BE2C (cell line): ENCODE measurements at places on chromosomes 5 and 9.

- DNase-seq = no peak
These were observed 1099.2 kb downstream of the CDH18 start for GRCh38 chr5:18888821-18889220.

DNA sequence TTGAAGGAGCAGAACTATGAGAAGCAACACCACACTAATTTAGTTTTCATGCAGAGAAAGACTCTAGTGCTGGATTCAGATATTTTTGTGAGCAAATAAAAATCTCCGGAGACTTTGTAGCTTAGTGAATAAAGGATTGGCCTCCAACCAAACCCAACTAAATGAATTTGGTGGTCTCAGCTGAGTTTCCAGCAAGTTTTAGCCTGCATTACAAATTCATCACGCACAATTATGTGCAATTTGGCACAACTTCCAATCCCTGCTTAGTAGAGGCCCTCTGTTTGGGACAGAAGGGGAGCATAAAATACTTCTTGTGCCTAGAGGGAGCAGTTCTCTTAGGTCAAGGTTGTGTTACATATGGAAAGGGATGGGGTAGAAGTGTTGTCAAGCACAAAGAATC is 112.3 kb upstream of the ADAMTSL1 start:
- DNase-seq = no peak

DNA sequence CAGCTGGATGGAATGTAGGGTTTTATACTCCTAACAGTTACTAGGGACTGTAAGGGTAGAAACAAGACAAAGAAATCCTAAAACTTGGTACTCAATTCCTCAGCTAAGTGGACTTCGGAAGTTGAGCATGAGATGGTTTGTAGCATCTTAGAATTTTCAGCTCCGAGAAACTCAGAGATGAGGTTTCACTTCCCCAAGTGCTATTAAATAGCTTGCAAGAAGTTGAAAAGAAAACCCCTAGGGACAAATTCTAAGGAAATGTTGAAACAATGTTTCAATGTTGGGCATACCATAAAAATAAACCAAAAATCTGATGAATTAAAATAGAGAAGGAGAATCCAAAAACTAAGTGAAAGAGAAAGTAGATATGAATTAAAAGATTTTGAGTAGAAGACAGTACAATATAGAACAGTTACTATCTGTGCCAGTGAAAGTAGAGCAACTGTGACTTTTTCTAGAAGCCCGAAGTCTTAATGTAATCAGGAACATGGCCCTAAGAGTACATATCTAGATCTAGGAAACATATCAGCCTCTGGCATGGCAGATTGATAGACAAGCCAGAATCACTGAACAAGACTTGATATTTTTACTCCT is 308.6 kb upstream of the RGMB start:
- no peak for DNase-seq

DNA sequence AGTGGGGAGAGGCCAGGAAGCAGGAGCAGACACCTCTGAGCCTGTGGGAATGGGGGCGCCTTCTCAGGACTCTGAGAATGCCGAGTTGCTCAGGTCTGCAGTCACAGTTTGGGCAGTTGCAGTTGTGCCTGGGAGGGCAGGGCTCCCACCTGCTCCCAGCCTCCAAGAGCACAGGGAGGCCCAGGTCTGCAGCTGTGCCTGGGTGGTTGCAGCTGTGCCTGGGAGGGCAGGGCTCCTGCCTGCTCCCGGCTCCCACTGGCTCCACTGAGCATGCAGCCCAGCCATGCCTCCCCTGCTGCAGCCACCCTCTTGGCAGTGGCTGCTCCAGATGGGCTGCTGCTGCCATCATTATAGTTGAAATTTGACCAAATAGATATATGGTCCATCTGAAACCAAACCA is 1062.8 kb upstream of the ACO1 start:
- no peak for DNase-seq

DNA sequence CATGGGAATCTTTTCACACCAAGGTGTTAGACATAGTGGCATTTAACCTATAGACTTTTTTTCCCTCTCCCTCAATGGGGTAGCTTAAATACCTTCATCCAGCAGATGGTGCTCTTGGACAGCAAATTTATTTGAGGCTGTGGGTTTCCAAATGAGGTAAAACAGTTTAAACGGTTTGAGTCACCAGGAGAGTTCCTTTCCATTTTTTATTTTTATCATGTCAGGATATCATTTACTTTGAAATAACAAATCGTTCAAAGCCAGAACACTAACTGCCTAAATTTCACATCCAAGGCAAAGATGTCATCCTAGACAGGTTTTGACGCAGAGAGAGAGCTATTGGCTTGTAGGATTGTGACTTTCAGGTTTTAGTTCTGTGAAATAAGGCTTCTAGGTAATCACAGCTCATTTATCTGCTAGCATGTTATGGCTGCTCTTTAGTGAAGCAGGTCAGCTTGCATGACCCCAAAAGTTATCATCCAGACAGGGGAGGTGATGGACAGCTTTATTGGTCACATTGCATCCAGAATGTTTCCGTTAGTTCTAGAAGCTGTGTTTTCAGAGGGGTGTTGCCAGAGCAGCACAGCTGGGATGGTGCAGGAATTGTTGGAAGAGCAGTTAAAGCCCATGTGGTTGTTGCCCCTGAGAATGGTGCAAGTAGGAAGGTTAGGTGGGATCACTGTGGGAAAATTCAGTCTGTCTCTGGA is 69.8 kb downstream of the KDM4C start:
- DNase-seq = peak; percentile 51
